Stimulated activated CD8-positive, alpha-beta memory T cell treated with anti-CD3 and anti-CD28 coated beads, Interleukin-2, amount 100 ng/mL, for 48 hours (primary cell): ENCODE measurements at places on chromosomes 16 and 17.

DNA sequence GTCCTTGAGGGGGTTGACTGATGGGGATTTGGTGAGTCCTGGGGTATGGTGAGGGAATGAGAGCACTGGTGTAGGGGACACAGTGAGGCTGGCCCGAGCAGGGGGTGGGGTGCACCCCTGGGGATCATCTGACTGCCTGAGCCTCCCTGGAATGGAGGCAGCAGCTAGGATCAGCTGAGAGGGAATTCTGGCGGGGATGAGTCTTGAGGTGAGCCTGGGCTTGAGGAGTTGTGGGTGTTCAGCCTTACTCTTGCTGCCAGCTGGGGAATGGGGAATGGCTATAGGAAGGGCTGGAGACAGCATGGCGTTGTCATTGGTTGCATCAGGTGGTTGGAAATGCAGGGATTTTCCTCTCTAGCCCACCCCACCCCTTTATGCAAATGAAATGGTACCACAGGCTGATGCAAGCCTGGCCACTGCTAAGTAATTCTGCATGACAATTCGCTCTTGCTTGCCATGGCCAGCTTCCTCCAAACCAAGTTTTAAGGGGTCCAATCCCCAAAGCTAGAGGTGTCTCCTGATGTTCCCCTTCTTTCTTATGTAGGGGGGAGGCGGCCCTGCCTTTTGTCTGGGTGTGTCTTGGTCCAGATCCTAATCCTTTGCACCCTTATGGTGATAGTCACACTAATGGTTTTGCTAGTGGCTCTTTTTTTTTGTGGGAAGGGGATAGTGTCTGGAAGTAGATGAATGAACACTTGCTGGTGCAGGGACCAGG is 7.5 kb downstream of the NFE2L1 start:
- no peak for DNase-seq

GRCh38 chr16:11792410-11793241 is 4.4 kb downstream of the ZC3H7A start:
- DNase-seq, result no peak

DNA sequence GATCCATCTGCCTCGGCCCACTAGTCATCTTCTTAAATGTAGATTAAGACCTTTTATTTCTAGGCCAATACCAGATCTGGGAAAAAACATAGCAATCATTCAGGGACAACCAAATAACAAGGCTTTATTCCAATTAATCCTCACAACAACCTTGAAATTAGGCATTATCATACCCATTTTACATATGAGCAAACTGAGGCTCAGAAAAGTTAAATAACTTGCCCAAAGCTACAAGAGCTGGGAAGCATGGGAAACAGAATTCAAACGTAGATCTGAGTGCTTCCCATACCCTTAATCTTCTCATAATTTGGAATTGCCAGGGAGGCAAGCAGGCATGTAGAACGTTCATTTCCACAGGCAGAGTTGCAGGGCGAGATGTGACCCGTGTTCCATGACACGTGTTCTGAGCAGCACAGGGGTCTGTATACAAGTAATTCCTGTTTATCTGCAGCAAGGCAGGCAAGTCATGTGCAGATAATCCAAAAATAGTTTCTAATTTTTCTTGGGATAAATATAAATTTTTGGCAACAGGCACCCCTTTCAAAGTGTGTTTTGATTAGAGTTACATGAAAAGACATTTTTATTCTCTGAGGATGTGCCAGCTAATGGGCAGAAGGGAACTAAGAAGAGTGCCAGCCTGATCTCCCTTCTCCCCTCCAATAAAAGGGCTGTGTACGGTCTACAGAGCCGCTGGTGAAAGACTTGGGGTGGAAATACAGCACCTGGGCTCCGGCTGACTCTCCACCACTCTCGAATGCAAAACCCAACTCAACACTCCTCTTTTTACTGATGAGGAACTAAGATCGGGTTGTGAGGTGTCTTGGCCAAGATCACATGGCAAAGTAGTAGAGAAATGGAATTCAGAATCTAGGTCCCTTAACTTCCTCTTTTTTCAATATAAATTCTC is 27.7 kb upstream of the MYOCD start:
- no peak for DNase-seq

DNA sequence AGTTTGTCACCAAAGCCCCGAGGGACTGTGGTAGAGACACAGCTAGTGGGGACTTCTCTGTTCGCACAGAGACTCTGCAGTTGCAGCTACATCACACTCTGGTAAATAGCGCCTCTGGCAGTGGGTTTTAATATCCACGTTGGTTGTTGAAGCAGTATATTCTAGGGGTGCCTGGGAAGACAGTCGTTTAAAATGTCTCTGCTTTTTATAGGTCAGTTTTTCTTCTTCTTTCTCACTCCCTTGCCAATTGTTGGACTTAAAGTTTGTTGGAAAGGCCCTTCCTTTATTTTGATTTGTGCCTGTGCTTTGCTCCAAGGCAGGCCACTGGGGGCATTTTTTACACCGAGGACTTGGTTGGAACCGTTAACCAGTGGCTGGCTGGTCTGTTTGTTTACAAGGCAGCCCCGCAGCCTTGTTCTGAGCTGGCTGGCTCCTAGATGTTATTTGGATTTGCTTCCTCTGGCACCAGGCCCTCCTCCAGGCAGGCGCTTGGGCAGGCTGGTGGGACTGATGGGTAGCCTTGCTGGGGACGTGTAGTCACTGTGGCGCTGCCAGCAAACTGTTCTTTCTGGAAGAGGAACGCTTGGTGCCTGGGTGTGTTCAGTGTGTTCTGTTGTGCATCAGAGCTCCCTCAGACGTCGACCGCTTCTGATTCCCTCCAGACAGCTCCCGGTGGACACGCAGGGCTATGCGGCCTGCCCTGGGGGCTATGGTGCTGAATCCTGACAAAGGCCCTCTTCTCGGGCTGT is 218.2 kb upstream of the CHMP6 start:
- no peak for DNase-seq

DNA sequence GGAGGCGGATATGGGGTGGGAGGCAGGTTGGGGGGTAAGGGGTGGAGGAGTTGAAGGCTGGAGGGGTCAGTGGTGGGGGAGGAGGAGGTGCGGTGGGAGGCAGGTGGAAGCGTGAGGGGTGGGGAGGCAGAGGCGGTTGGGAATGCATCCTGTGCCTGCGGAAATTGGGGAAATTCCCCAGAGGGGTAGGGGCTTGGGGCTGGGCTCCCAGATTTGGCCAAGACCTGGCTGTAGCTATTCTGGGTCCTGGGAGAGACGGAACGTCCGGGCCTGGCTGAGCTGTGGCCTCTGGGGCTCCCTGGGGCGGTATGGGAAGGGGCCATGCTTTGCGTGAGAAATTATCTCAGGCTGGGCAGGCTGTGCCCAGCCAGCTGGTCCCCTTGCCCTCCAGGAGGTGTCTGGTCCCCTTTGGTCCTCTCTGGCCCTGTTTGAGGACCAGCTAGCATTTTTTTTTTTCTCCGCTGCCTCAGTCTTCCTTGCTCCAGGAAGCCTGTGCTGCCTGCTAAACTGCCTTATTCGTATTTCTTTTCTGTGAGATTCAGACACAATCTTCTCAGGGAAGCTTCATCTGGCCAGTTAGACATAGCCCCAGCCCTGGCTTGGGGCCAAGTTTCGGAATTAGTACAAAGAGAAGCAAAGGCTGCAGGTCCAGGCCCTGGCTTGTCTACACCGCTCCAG is 7.3 kb upstream of the TRPV2 start:
- DNase-seq, result no peak

DNA sequence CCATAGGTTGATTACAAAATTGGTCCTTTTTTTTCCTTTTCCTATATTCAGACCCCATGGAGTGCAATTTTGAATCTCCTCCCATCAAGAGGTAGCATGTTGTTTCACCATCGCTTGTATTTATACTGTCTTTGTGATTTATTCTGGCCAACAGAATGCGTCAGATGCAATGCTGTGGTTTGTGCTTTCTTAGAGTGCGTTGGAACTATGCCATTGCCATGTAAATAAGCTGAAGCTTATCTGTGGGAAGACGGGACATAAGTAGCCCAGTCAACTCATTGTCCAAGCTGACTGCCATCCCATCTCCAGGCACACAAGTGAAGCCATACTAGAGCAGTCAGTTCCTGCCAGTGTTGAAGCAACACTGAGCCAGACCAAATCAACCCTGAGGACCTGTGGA is 1339.3 kb upstream of the GOT2 start:
- no peak for DNase-seq

GRCh38 chr16:49899991-49900695 is 44.2 kb upstream of the ZNF423 start:
- no peak for DNase-seq

GRCh38 chr16:31273187-31273586 is 13.4 kb downstream of the ITGAM start:
- no peak for DNase-seq

GRCh38 chr16:27066668-27067537 is at the start of gene C16orf82:
Gene C16orf82, plus strand, starts transcription at chr16:27066927.
- no peak for DNase-seq

- no peak for DNase-seq
Observed at GRCh38 chr17:67403065-67403464, 26.0 kb downstream of the PITPNC1 start.

- DNase-seq, result no peak
Observed at GRCh38 chr17:41178843-41179616, 1.0 kb upstream of the KRTAP4-2 start.

DNA sequence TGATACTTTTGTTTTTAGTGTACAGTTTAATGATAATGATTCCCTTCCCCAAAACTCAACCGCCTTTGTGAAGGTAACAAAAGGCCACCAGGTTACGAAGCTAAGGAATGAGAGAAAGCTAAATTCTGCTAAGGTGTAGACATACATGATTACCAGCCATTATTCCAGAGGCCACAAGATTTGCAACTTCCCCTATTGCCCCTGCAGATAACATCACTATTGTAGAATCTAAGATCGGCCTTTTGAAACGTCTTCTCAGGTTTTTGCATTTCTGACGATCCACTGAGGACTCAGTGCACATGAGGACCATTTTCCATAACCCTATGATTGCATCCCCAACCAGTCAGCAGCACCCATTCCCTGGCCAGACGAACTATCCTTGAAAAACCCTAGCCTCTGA is 33.9 kb upstream of the SNN start:
- no peak for DNase-seq

- DNase-seq, result no peak
Observed at GRCh38 chr17:40171750-40172149, 5.5 kb upstream of the RAPGEFL1 start.

DNA sequence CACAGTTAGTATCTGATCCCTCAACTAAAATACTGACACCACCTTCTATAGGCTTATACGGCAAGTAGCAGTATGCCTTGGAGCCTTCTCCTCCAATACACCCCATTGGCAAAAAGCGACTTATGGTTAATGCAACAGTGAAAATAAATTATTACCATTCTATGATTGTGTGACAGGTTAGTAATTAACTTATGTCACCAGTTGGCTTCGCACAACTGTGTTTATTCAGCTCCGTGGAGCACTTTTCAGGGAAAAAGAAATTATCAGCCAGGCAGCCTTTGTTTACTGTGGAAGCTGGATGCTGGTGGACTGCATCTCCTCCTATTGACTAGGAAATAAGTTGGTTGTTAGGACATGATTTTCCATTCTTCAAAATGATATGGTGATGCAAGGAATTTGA is 833.8 kb upstream of the RBFOX1 start:
- no peak for DNase-seq

DNA sequence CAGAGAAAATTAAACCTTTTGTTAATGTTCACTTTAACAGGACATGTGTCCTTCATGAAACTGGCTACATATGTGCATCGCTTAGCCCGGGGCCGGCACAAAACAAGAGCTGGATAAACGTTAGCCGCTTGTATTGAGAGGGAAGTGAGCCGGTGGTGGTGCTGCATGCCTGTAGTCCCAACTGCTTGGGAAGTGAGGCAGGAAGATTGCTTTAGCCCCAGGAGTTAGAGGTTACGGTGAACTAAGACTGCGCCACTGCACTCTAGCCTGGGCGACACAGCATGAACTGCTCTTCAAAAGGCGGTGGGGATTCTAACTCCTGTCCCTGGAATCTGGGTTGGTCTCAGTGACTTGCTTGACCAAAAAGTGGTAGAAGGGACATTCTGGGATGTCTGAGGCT is 15.0 kb upstream of the SPHK1 start:
- no peak for DNase-seq

GRCh38 chr17:63113167-63113566 is 147.1 kb downstream of the TANC2 start:
- no peak for DNase-seq

DNA sequence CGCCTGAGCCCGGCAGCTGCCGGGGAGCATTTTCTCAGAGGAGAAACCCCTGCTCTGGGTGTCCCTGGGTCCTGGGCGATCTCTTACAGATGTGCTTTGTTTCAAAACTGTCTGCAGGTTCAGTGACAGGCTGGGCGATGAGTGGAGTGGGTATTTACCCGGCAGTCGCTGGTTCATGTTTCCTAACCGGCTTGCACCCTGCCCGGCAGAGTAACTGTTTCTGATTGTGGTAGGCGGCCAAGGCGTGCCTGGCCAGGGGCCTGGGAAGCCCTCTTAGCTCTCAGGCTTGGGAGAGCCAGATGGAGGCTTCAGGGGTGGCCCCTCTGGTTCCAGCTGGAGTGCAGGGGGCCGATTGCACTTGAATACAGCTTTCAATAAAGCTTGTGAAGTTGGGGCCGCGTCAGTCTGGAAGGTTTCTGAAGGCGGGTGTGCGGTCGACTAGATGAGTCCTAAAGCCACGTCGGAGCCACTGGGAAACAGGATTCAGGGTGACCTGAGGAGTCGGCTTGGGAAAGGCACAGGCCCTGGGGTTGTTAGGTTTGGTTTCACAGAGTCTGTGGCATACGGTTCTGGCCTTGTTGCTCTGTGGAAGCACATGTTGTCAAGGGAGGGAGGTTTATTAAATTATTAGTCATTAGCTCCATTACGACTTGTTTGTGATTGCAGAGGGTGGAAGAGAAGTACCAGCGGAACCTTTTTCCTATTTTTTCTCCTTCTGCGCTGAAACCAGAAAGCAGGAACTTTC is 1.4 kb downstream of the BAIAP2 start:
- no peak for DNase-seq

- DNase-seq, result no peak
Observed at GRCh38 chr16:31120129-31120528, 2.7 kb downstream of the KAT8 start.

- DNase-seq, result no peak
Observed at GRCh38 chr17:40525294-40525693, 23.9 kb upstream of the TNS4 start.

GRCh38 chr17:79082311-79083190 is 7.9 kb downstream of the ENGASE start:
- peak; percentile 39 for DNase-seq

- no peak for DNase-seq
Observed at GRCh38 chr17:63189930-63190329, 223.9 kb downstream of the TANC2 start.

- no peak for DNase-seq
Observed at GRCh38 chr17:61551255-61551742, 39.7 kb downstream of the NACA2 start.

- DNase-seq, result no peak
Observed at GRCh38 chr17:75342996-75343395, 53.8 kb upstream of the SLC25A19 start.

- DNase-seq, result no peak
Observed at GRCh38 chr16:71647391-71647790, 21.4 kb downstream of the MARVELD3 start.

- no peak for DNase-seq
Observed at GRCh38 chr16:50288920-50289319, 22.6 kb downstream of the ADCY7 start.

GRCh38 chr17:37744961-37745800 is at the start of gene HNF1B:
Gene HNF1B, minus strand, starts transcription at chr17:37745059. Its CDS starts 175 bp downstream, at chr17:37744884.
- no peak for DNase-seq
